ENCODE measurements at places on chromosomes 6 and 20.

GRCh38 chr20:32597714-32598113 lies 12.6 kb upstream of the NOL4L start:
- DNase-seq = no peak

- no peak for DNase-seq
Measured at GRCh38 chr20:57426271-57426689, 35.1 kb downstream of the RBM38 start.

GRCh38 chr6:123580331-123580730 lies 56.4 kb downstream of the TRDN start:
- DNase-seq = no peak

DNA sequence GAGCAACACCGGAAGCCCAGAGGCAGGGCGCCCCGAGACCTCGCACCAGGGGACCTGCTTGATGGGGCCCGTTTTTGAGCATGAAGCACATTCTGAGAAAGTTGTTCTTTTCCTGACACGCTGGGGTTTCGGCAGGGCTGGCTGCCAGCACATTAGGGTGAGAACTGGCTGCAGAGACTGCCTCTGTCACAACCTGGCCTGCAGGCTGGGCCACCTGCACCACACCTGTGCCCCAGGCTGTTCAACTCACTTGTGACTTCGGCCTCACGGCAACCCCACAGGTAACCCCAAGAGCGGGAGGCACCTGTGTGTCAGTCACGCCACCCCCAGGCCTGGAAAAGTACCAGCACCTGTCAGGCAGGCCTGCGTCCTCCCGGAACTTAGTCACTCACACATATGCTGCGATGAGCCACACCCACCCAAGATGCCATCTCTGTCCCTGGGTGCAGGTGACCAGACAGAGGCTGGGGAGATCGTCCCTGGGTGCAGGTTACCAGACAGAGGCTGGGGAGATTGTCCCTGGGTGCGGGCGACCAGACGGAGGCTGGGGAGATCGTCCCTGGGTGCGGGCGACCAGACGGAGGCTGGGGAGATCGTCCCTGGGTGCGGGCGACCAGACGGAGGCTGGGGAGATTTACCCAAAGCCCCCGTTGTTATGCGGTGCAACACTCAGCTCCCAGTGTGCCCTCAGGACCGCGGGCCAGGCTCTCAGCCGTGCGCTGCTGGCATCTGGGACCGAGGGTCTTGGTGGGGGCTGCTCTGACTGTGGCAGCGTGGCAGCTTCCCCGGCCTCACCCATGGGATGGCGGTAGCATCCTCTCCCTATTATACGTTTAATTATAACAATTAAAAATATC lies 82.5 kb upstream of the BHLHE23 start:
- no peak for DNase-seq

DNA sequence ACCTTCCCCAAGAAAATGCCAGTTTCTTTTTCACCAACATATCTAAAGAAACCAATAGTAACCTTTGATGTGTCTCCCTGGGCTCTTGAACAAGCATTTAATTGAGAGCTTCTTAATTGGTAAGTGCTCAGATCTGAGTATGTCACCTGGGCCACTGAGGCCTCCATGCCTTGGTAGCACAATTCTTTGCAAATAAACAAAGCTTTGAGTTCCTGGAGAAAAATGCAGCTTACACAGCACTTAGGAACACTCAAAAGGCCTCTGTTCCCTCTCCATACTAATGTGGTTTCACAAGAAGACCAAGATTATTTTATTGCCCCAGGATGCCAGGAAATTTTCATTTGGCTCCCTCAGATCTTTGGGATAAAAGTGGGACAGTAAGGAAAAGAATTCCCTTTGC lies 217.6 kb upstream of the CEP162 start:
- DNase-seq = no peak

DNA sequence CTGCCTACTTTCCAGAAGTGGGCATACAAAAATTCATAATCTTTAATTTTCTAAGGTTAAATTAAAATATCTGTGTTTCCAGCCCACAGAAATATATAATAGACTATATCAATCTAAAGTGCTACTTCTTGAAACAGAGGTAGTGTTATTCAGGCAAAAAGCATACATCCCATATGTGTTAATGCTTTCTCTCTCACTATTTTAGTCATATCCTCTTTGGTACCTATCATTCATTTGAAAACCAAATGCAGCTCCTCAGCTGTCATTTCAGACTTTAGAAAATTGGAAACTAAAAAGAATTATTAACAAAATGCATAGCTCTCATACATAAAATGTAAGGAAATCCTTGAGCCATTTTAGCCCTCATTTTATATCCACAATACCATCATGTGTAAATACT lies 925 bp downstream of the FHL5 start:
- no peak for DNase-seq

DNA sequence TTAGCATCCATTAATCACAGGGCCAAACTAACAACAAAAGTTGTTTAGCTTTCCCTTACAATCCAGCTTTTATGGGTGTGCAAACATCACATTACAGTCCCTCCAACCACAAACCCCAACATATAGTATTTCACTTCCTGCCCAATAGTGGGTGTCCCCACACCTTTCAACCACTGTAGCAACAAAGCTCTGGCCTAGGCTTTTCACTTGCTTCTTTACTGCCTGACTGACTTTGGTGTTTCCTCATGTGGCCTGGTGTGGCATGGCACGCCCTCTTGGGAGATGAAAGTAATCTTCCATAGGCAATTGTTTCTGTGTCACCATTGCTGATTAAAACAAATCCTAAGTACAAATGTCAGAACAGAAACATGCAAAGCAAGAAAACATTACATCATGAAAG lies 46.3 kb downstream of the MCM8 start:
- no peak for DNase-seq

DNA sequence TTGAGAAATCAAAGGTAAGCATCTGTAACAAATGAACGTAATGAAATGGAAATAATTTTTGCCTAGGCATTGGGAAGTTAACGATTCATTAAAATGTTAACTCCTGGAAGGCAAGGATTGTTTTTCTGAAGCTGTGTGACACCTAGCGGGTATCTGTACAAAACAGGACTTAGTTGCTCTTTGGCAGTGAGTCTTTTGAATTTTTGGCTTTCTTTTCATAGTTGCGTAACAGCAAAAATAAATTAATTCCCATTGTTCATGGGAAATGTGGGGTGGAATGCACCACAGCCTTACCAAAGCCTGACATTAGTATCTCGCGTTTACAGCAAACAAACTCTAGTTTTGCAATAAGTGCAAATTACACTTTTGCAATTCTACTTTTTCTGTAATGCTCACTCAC lies 92.7 kb upstream of the DTNBP1 start:
- no peak for DNase-seq

- no peak for DNase-seq
Measured at GRCh38 chr20:63915471-63915870, 20.5 kb downstream of the DNAJC5 start.

- DNase-seq = no peak
Measured at GRCh38 chr20:8388141-8388540, 256.1 kb downstream of the PLCB1 start.

DNA sequence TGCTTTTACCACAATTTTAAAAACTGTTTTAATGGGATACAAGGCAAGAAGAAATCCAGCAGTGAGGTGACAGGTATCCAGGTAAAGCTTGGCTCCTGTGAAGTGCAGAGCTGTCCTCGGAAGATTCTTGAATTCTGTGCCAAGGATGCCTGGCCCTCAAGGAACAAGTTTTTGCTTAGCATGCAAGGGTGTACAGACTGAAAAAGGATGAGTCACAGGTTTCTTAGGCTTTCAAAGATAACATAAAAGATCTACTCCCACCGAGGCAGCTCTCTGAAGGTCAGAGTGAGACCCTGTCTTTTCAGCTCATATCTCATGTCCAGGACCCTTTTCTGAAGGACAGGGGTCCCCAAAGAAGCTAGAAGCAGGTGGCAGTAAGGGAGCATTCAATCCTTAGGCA lies 83.3 kb downstream of the CHD6 start:
- no peak for DNase-seq

DNA sequence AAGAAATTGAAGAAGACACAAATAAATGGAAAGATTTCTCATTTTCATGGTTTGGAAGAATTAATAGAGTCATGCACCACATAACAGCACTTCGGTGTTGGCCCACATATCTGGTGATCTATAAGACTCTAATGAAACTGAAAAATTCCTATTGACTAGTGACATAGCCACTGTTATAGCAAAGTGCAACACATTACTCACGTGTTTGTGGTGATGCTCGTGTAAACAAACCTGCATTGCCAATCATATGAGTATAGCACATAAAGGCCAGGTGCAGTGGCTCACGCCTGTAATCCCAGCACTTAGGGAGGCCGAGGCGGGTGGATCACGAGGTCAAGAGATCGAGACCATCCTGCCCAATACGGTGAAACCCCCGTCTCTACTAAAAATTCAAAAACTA lies 84.4 kb upstream of the STMND1 start:
- DNase-seq = no peak

DNA sequence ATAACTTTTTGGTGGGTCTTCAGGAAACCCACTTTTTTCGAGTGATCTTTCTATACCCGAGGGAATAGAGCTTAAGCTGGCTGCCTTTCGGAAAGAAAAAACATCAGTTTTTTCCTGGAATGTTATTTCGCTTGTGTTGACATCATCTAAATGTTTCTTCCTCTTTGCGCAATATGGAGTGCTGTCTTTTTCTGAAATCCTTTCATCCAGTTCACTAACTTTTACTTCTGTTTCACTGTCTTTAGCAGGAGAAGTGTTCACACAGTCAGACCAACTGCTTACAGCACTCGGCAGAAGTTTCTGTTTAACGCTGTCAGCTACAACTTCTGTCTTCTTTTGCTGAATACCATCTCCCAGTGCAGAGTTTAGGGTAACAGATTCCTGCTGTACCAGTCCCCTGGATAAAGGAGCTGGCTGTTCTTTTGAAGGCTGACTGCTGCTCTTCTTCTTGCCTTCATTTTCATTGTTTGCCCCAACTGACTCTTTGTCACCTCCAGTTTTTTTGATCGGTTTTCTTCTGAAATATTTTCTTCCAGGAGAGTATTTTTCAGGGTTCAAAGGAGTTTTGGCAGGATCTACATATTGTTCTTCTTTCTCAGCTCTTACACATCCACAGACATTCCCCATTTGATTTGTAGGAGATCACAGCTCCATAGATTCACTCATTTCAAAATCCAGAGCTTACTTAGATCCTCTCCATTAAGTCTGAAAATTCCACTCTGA lies 50.0 kb upstream of the DST start:
- DNase-seq = no peak

- no peak for DNase-seq
Measured at GRCh38 chr6:170131351-170131750, 159.5 kb downstream of the DLL1 start.

DNA sequence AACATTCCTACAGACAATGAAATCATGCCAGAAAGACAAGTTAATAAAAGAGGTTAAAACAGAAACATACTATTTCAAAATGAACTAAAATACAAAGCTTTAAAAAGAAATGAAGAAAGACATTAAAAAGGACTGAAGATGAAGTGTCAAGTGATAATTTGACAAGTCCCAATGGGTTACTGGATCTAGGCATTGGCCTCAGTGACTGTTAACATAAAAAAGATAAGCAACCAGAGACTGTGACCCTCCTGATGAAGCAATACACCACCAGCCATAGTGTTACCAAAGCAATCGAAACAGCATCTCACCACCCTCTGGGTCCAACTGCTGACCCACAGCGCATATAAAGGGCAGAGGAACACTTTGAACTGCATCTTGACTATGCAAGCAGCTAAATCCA lies 130.3 kb downstream of the FIG4 start:
- no peak for DNase-seq

DNA sequence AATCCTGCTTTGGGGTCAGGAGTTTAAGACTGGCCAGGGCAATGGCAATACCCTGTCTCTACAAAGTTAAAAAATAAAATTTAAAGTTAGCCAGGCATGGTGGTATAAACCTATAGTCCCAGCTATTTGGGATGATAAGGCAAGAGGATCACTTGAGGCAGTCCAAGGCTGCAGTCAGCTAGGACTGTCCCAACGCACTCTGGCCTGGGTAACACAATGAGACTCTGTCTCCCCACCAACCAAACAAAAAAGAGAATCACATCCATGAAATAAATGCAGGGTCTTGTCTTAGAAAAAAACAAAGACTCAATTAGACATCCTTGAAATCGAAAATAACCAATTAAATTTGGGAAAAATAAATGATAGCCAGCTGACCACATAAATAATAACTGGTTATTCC lies 88.9 kb downstream of the PHIP start:
- DNase-seq = no peak

- no peak for DNase-seq
Measured at GRCh38 chr6:137486416-137486815, 7.8 kb downstream of the OLIG3 start.

GRCh38 chr6:150924808-150925589 lies 59.5 kb downstream of the MTHFD1L start:
- no peak for DNase-seq

GRCh38 chr6:152316024-152316423 lies 321.1 kb downstream of the SYNE1 start:
- no peak for DNase-seq

GRCh38 chr6:2433266-2433665 lies 187.9 kb upstream of the GMDS start:
- no peak for DNase-seq

- no peak for DNase-seq
Measured at GRCh38 chr6:150207931-150208570, 65.2 kb downstream of the PPP1R14C start.

GRCh38 chr6:21678990-21679389 lies 85.4 kb downstream of the SOX4 start:
- no peak for DNase-seq
